ENCODE measurements at places on chromosomes 5 and 9.

- DNase-seq = no peak
Observed at GRCh38 chr9:106859957-106860720, 2.8 kb upstream of the ZNF462 start.

DNA sequence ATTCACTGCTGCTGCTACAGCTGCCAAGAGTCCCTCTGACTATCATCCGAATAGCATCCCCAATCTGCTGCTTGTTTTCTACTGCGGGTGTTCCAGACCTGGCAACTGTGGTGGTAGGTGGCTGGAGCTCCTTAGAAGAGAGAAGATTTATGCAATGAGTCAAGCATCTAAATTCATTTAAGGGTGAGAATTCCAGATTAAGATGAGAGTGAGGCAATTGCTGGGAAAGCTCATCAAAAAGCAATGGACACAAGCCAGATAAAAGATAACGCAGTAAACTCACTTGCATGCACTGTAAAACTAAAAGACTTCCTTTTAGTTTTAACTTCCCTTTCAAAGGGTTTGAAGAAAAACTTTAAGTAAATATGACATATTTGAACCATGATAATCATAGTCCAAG, 3.9 kb downstream of the PLK2 start:
- DNase-seq = no peak

- DNase-seq = no peak
Observed at GRCh38 chr9:107905308-107906020, 415.9 kb upstream of the KLF4 start.

GRCh38 chr5:31455172-31455571, 76.7 kb downstream of the DROSHA start:
- DNase-seq = no peak

GRCh38 chr5:175717837-175718236, 60.0 kb downstream of the HRH2 start:
- no peak for DNase-seq

DNA sequence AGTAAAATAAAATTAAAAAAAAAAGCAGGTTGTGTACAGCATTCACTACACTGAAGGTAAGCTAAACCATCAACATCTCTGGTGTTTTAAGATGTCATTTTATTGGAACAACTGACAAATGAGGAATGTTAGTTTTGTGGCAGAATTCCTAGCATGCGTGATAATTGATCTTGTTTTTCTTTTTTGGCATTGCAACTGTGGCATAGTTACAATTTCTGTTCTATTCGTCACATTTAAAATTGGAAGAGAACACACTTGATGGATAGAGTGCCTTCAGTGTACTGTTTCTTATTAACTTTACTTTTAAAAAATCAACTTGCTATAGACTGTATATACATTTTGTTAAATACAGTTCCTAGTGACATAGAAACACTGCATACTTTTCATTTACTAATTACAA, 43.6 kb upstream of the TNFSF15 start:
- DNase-seq = no peak

DNA sequence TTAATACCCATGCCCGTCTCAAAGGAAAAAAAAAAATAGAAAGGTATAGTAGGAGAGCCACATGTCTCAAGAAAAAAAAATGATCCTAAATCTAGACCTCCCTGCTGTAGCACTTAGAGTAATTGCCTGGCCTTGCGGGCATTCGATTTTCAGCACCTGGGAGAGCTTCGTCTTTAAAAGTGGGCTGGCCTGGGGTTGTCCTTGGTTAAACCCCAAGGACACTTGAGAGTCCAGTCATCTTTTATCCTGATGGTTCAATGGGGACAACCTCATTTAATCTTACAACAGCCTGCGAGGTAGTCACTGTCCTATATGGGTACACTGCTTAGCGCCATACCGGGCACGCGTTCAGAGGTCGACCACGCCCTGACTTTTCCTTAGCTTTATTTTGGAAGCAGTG, 60.1 kb downstream of the MAT2B start:
- no peak for DNase-seq

DNA sequence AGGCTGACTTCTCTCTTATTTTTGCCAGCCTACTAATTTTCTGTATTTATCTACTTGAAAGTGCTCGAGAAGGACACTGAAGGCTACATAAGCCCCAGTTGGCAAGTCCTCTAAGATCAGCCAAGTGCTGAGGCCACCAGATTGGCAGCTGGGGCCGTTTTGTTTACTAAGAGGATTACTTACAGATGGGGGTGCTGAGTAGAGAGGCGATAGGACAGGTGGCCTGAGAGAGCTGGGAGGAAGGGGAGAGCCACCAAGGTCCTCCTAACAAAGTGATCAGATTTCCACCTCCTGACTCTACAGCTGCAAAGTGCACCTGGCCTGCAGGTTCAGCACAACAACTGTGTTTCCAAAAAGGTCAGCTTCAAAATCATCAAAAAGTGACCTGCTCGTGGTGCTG, 32.9 kb downstream of the FRMD3 start:
- DNase-seq = no peak

DNA sequence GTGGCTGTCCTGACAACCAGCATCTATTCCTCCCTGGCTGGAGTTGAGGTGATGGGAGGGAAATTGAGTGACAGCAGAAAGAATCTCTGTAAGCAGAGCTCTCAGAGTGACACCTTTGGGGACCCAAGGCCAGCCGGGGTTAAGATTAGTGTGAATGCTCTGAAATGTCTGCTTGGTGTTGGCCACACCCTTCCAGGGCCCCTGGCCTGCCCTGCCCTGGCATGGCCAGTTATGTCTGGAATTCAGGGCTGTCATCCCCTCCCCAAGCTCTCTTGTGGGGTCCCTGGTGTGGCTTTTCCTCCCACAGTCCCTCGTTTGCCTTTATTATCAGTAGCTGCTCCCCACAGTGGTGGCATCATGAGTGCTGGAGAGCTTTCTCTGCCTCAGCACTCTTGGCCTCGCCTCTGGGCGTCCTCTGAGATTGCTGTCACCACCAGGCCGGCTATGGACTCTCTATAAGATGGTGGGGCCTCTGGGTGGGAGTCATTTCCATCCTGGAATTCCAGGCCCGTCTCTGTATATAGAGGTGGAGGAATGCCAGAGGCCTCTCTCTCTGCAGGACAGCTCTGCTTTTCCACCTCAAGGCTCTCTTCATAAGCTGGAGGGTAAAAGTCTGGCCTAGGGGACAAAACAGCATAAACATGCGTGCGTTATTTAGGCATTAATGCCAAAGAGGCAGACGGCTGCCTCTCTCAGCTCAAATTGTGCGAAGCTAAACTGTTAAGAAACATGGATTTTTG, 3.6 kb downstream of the TMEM252 start:
- no peak for DNase-seq

DNA sequence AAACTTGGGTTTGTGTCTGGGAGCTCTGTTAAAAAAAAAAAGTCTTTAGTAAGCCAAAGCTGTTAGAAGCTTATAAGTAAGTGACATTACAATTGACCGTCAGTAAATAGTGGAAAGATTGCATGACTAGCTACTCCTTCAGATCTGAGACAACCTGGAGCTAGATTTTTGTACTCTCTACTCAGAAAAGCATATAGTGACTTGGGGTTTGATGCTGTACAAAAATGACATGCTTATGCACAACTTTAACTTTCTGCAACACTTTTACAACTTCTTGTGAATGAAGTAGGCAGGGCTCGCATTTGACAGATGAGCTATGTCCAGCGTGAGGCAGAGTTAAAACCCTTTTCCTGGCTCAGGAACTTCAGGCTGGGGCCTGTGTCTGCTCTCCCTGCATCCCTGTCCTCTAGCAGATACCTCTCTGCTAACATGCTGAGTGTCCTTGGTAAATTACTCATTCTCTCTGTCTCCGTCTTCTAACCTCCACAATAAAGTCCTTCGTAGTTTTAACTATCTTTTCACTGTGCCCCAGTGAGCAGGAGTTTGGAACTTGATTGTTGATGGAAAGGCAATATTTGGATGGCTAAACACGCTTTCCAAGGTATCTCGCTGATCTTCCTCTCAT, 471 bp upstream of the GHR start:
- DNase-seq = no peak

DNA sequence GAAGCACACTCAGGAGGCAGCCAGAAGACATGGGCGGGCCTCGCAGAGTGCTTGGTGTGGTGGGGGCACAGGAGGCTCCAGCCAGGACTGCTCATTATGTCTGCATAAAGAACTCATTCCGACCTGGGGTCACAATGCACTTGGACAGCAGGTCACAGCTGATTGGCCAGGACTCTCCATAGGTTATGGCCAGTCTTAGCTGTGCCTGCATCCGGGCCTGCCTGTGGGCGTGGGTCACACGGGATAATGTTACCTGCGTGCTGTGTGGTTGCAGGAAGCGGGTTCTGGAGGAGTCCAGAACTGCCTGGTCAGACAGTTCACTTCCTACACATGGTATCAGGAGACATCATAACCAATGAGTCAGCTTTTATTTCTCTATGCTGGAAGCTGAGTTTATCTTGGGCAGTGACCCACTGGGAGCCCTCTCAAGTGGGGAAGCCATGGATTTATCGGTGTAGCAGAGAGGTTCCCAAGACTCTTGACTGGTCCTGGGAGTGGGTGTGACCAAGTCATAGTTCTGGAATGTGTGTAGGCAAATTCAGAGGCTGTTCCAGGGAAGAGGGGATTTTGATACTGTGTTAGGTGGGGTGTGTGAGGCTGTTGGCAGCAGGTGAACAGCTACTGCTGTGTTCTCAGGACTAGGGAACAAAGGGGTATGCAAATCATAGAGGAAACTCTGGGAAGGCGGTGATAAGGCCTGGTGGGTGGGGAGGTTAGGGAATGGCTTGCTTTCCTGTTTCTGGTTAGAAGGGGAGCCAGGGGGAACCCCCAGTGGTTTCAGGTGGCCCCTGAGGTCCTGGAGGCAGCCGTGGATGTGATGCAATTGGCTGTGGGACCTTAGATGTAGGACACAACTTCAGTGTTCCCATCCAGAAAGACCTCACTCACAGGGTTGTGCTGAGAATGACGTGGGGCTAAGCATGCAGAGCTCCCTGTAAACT, 51.3 kb downstream of the ARHGEF37 start:
- no peak for DNase-seq

DNA sequence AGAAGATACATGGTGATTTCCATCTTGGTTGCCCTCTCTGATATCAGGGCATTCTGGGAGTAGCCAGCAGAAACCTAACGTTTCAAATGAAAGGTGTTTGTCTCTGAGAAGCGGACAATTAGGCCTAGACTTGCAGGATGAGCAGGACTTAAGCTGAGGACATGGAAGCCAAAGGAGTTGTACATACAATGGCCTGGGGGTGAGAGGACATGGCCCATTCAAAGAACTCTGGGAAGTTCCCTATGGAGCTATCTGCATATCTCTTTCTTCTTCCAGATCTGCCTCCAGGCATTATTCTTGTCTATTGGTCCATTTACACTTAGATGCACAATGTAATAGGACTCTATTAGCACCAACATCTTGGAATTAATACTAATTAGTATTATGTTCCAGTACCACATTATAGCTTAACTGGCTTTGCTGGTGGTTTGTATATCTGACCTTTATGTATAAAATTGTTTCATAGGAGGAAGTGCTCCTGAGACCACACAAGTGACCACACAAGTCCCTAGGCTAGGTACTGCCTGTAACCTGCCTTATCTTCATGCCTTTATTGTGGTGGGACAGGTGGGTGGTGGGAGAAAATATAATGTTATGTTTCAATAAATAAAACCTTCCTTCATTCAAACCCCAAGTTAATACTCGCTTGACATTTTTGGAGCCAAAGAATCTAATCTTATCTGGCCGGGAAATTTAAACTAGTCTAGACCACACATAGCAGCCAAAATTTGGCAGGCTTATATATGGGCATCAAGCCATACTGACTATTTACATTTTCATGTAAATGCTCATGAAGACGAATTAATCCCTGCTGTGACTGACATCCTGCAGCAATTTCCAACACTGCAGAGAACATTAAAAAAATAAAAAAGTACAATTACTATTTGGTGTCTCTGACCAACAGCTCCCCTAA, 52.1 kb upstream of the EQTN start:
- DNase-seq = no peak

- DNase-seq = no peak
Observed at GRCh38 chr9:97064176-97064575, 25.2 kb upstream of the CTSV start.

DNA sequence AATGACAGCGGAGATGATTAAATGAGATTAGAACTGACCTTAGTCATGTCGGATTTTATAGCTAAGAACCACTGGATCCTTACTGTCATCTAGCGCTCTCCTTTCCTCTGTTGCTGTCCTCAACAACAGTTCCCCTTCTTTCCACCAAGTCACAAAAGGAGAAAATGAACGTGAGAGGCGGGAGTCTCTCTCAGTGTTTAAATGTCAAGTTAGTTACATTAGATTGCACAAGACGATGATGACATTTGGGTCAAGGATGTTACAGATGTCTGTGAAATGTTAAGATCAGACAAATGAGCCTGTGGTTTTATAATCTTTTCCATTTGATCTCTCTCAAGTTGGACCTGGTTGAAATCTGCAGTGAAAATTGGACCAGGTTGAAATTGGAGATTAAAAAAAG, 53.5 kb downstream of the FBXO38 start:
- no peak for DNase-seq

GRCh38 chr5:81848362-81848880, 97.5 kb upstream of the SSBP2 start:
- DNase-seq = no peak

- no peak for DNase-seq
Observed at GRCh38 chr5:67679184-67679841, 482.7 kb upstream of the CD180 start.

DNA sequence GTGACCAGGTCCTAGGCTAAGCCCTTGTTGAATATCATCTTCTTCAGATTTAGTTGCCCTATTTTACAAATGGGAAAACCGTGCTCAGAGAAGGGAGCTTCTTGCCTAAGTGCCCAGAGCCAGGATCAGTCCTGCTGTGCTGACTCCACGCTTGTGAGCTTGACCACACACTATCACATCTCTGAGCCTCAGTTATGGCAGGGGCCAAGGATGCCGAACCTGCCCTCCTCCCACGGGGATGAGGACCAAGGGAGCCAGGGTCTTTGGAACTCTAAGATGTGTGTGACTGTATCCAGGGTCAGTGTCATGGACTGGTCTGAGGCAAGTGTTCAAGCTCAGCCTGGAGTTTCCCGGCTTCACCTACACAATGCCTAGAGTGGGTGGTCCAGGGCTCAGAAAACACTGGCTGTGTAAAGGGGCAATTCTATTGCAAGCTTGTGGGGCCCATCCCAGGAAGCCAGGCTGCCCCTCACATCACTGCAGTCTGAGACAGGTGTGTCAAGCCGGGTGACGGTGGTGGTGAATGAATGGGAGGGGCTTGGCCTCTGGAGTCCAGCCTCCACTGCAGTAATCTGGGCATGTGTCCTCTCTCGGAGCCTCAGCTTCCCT, 235.7 kb downstream of the PBX3 start:
- DNase-seq = no peak

DNA sequence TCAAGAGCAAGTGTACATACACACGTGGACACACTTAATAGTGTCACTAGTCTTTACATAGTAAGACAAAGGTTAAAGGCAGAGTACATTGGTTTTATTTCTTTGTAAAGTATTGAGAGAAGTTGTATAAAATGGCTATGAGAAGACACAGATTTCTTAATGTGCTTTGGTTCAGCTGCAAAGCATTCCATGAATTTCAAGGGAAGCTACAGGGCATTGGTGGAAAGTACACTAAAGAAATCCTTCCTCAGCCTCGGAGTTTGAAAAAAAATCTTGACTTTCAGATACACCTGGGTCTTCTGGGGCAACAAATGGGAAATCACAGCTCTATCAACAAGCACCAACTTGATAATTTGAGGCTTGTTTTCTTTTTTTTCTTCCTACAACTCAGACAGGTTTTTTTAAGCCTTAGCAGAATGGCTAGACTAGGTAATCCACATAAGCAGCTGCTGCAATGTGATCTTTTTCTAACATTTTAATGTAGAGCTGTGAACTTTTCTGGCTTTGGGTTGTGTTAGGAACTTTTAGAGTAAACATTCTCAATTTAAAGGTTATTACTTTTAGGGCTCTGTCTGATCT, 140.4 kb upstream of the FST start:
- DNase-seq = no peak

GRCh38 chr9:125564631-125565030, 142.4 kb downstream of the MAPKAP1 start:
- DNase-seq = no peak
